Stimulated activated CD4-positive, alpha-beta T cell treated with anti-CD3 and anti-CD28 coated beads, Interleukin-1b, Interleukin-23, amount 100 ng/mL, for 4 hours (primary cell): ENCODE measurements at places on chromosomes 5 and 9.

DNA sequence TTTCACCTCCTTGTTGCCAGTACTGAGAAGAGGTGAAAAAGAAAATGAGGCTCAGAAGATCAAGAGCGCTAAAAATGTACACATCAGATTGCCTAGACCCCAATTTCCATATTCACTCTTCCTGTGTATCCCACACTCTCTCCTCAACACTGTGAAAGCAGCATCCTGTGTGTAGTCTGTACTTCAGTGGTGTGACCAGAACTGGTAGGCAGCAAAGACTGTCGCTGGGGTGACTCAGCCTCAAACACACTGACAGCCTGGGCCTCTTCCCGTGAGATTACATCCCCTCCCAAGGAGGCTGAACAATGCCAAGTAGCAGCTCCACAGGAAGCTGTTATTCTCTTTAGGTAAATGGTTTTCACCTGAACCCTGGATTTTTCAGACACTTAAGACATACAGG, 135.5 kb downstream of the CCDC192 start:
- DNase-seq = no peak

DNA sequence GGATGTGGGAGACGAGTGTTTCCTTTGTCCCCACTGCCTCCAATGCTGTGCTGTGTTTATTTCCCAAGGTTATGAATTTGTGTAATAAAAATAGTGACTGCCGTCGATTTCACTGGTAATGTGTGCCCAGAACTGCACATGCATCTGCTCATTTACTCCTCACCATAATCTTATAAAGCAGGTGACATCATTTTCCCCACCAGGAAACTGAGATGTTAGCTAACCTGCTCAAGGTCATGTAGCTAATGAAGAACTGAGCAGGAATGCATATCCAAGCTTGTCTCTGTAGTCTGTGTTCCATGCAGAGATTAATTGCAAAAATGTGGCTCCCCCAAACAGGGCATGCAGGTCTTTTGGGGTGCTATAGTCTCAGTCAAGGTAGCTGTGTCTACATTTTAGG, 224.4 kb downstream of the TENT4A start:
- no peak for DNase-seq

DNA sequence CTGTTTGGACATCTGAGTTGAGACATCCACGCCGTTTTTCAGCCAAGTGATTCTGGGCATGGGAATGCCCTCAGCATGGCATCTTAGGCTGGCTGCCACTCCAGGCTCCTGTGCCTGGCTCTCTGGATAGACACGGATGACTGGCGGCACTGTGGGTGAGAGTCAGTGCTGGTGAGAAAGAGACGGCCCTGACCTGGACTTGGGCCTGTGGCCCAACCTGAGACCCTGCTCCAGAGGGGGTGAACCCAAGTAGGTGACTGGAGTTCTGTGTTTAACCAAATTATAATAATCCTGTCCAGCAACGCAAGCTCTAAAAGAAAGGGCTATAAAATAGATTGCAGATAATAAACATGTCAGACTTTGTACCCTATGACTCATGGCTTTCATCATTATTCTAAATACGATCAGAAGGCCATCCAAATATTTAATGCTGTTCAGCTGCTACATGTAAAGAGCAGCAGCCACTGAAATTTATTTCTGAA, 173.9 kb downstream of the HSPA4 start:
- DNase-seq = no peak

DNA sequence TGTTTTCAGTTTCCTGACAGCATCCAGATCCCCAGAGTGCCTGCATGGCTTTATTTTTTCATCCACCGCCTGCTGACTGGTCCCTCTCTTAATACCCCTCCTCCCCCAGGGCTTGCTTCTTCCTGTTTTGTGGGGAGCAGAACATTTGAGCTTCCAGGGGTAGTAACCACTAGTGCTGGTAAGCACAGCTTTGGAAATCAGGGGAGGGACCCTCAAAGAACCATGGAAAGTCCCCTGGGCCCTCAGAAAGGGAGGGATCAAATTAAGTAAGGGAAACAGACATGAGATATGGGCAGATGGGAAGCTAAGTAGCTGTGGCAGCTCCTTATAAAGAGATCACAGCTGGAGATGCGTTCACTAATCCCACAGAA, 26.8 kb downstream of the GRIA1 start:
- DNase-seq = no peak

GRCh38 chr5:133611357-133612248, 738 bp downstream of the FSTL4 start:
- peak; percentile 18 for DNase-seq

GRCh38 chr9:83238871-83239640, 176.1 kb upstream of the RASEF start:
- no peak for DNase-seq

DNA sequence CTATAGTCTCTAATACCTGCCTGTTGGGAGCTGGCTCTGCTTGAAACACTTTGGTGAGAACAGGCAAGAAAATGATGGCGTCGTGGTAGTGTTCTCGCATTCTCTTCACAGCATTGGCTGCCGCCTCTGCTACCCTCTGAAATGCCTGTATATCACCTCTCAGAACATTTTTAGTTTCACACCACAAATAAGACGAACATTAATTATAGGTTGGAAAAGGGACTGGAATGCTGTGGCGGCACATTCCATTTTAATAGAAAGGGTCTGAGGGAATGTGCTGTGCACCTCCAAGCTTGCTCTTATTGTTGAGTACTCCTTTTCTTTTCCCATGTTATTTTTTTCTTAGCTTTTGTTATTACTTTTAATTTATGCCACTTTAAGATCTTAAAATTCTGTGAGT, 134.6 kb upstream of the HMHB1 start:
- DNase-seq = no peak

- no peak for DNase-seq
Measured at GRCh38 chr9:74865177-74865576, 22.5 kb downstream of the TRPM6 start.

- DNase-seq = no peak
Measured at GRCh38 chr9:92721548-92721947, 43.1 kb downstream of the BICD2 start.

DNA sequence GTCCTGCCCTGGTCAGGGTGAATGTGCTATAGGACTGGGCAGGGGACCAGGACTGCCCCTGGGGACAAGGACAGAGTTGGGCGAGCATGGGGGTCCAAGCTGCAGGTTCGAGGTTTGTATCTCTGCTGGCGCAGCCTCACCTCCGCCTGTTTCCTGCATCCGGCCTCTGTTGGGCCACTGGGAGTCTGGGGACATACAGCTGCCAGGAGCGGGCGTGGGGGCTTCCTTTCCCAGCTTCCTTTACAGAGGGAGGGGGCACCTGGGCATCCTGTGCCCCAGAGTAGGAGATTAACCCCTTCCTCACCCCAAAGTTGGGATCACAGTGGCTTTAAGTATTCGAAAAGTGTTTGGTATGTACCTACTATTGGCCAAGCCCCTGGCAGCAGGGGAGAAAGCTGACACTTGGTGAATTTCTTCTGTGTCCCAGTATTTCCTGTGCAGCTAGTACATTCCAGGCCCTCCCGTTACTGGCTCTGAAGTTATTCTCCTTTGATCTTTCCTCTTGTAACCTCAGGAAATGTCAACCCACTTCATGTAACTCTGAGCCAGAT, 19.0 kb downstream of the OLFML2A start:
- DNase-seq = no peak

GRCh38 chr5:133957591-133957990, 10.8 kb downstream of the C5orf15 start:
- DNase-seq = no peak

DNA sequence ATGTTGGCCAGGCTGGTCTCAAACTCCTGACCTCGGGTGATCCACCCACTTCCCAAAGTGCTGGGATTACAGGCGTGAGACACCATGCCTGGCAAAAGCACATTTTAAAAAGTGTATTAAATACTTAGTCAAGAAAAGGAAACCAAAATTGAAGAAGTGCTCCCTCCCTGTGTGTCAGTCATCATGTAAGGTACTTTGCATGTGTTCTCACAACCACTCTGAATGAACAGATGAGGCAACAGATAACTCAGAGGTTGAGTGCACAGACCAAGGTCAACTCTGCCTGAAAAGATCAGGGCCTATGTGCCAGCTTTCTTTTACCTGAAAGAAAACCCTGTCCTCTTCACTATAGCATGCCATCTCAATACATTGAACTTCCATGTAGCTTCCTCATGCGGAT, 289.7 kb downstream of the MRPS30 start:
- DNase-seq = no peak

- DNase-seq = no peak
Measured at GRCh38 chr9:110021891-110022290, 186.1 kb downstream of the C9orf152 start.

GRCh38 chr5:180208038-180208434, 975 bp downstream of the RASGEF1C start:
- DNase-seq = no peak

- no peak for DNase-seq
Measured at GRCh38 chr9:18821788-18822187, 211.2 kb downstream of the SAXO1 start.

GRCh38 chr9:95887926-95888497, 12.5 kb downstream of the ERCC6L2 start:
- no peak for DNase-seq

DNA sequence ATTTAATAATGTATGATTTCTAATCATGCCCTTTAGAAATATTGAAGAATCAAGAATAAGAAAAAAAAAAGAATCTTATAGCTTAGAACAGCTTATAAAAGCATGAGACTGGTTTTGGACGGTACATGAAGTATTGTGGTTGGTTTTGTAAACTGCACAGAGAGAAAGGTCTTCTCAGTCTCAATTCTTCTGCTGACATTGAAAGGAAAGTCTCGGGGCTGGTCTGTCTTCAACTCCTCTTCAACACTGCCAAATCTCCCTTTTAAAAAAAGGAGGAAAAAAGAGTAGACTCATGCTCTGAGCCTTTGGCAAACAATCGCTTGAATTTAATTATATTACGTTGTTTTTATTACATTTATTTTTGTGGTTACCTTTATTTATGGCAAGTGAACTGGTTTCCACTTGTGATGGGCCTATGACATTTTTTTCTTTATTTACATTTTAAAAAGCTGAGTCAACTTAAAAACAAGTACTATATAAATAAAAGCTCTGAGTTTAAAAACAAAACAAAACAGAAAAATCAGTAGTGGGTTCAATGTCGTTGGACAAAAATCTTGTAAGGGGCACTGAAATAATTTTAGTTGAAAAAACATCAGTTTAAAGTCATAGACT, 32.8 kb upstream of the EBF1 start:
- DNase-seq = no peak

DNA sequence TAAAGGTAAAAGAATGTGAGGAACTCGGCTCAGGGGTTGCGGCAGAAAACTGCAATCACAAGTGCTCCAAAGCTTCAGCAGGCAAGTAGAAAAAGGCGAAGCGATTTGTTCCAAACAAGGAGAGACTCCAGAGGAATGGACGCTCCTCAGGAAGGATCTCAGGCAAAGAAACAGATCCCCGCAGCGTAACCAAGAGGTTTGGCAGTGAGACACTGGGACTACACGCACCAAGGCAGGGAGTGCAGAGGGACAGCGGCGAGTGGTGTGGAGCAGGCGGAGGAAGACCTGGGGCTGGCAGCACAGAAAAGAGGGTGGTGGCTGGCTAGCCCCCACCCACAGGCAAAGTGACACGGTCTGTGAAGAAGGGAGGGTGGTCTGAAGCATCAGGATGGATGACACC, 54.7 kb upstream of the GOLPH3 start:
- no peak for DNase-seq

DNA sequence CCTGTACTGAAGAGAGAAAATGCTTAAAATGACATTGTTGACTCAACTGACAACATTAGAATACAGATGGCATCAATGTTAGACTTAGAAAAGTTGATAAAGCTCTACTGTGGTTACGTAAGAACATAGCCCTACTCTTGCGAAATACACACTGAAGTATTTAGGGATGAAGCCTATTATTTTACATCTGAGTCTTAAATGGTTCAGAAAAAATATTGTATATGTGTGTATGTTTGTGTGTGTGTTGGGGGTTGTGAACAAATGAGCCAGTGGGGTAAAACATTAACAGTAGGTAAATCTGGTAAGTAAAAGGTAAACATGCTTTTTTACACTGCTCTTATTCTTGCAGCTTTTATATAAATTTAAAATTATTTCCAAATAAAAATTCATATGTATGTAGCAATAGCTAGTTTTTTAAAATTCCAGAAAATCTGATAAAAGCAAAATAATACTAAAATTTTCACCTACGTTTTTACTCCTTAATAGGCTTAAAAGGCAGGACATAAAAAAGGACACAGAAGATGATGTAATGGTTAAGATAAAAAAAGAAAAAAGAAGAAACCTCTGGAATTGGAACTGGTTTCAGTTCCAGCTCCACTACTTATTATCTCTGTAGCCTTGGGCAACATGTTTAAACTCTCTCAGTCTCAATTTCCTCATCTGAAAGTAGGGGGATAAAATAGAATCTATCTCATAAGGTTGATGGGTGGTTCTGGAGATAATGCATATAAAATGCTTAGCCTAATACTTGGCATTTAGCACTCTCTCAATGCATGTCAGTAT, 44.3 kb downstream of the GARNL3 start:
- no peak for DNase-seq

GRCh38 chr5:113257545-113257944, 177.2 kb downstream of the TSSK1B start:
- no peak for DNase-seq

DNA sequence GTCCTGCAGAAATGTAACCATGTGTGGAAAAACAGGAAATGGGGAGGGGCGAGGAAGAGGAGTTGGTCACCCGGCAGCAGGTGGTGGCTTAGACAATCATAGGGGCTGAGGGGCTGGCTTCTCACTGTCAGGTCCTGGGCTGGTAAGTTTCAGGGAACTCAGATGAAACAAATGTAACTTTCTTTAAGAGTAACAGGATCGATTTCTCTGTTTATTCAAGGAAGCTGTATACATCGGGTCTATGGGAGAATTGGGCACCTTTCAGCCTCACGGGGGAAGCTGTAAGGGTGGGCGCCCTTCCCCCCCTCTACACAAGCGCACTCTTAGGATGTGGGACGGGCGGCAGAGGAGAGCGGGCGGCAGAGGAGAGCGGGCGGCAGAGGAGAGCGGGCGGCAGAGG, 104.3 kb upstream of the SIMC1 start:
- no peak for DNase-seq

DNA sequence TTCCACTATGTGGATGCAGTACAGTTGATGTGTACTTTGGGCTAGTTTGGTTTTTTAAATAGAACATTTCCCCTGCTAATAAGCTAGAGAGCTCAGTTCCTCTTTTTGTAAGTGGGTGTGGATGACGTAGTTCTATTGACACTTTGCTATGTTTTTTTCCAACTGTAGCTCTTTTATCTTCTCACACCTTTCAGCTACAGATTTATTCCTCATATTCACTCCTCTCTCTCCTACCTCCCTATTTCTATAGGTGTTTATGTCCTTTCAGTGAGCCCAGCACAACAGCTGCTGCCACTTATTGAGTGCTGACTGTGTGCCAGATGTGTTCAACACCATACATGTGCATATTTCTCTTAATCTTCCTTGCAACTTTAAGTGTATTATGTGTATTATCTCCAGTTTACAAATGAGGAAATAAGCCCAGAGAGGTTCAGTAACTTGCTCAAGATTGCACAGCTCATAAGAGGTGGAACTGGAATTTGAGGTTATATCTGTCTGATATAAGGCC, 215.7 kb downstream of the SEMA6A start:
- no peak for DNase-seq

GRCh38 chr5:160254706-160255105, 25.4 kb downstream of the FABP6 start:
- DNase-seq = no peak
